Cerebellar nuclear complex (tissue), 1 donor: ENCODE measurements at places on chromosomes 7 and 10.

- no peak for DNase-seq
Measured at GRCh38 chr10:44357023-44357540, 27.8 kb downstream of the CXCL12 start.

GRCh38 chr7:128259131-128260061 is 18.3 kb downstream of the LEP start:
- DNase-seq, result no peak

DNA sequence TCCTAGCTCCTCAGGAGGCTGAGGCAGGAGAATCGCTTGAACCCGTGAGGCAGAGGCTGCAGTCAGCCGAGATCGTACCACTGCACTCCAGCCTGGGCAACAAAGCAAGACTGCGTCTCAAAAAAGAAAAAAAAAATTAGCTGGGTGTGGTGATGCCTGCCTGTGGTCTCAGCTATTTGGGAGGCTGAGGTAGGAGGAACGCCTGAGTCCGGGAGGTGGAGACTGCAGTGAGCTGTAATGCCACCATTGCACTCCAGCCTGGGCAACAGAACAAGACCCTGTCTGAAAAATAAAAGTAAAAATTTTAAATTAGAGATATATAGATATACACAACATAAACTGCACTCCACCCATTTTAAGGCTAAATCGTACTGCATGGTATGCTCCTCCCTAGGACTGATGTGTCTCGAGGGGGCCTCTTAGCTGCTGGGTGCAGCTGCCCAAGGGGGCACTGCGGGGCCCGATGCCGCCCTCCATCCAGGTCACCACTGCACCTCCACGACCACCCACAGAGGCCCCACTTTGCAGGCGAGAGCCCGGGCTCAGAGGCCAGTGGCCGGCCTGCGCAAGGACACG is 40.9 kb upstream of the FOXK1 start:
- DNase-seq, result no peak

DNA sequence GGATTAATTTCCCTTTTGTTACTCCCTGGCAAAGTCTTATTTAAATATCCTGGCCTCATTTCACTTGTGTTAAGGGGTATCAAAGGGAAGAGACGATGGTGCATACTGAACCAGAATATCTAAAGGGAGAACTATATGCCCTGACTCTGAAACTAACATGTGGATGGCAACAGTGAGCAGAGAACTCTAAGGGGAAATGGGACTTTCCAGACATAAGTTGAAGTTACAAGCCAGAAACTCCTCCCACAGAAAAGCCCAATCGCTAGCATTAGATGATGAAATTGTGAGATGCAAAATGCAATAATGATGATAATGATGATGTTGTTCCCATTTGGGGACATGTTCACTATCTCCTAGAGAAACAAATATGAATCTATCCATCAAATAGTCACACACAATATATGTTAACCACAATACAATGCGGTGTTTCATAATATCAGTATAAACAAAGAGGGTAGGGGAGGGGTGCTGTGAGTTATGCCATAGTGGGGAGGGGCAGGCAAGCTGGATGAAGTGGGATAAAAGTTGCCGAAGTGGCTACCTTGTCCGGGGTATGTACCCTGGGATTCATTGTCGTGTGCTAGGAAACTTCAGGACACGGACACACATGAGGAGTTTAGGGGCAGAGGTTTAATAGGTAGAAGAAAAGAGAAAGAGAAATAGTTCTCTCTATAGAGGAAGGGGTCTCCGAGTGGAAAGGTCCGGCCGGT is 37.1 kb downstream of the TMEM229A start:
- DNase-seq, result no peak

DNA sequence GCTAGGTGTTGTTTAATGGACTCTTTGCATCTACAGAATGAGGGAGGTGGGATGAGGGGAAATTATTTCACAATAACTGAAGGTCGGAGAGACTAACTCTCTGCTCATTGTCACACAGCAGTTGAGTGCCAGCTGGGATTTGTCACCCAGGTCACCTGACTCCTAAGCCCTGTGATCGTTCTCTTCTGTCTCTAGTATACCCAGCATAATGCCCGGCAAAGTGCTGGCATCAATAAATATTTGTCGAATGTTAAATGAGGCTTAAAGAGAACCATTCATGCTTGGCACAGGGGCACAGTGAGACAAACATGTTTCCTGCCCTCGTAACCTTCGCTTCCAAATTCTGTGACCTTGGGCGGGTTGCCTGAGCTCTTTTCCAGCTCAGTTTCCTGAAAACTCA is 70.8 kb downstream of the TCF7L2 start:
- no peak for DNase-seq

GRCh38 chr7:74149603-74150002 is 24.6 kb upstream of the EIF4H start:
- no peak for DNase-seq

DNA sequence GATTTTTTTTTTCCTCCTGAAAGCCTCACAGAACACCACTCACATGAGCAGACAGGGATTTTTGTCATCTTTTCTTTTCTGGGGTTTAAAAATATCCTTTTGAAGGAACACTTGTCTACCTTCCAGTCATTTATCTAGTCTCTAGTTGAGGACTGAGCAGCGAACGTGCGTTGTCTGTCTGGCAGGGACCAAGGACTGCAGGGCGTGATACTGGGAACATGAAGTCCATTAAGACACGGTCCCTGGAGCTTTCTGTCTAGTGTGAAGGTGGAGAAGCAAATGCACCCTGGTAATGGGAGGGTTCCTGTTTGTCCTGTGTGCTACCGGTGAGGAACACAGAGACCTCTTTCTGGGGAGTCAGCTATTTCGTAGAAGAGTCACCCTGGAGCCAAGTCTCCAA is 207.4 kb downstream of the TMEM178B start:
- no peak for DNase-seq

- DNase-seq, result no peak
Measured at GRCh38 chr7:155762655-155763054, 49.6 kb downstream of the SHH start.

DNA sequence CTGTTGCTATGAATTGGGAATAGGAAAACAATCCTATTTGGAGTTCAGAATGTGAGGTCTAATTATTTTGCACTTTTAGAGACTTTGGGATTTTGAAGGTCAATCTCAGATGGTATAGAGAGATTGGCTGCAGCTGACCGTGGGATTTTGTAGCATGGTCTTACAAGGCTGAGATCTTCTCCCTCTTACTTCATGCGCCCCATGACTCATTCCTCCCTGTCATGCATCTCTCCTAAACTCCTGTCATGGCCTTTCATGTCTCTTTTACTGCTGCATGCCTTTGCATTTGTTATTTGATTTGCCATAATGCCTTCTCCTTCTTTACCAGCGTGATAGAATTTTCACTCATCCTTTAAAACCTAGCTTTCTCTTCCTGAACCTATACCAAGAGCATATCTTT is 133.1 kb downstream of the BBS9 start:
- no peak for DNase-seq

GRCh38 chr7:3070908-3071307 is 27.2 kb upstream of the CARD11 start:
- no peak for DNase-seq

DNA sequence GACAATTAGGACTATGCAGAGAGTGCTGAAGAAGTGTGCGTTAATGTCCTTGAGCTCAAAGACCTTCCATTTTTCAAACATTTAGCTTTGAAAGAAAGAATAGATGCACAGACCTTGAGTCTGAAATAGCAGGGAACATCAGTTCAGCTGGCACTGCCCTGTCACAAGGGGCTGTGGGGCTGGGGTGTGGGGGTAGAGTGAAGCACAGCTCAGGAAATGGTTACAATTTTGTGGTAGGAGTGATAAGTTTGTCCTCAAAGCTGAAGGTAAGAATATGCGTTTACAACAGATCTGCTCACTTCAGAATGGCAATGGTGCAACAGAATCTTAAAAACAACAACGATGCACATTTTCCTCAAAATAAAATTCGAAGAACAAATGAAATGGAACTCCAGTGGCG is 33.6 kb downstream of the SMKR1 start:
- no peak for DNase-seq

DNA sequence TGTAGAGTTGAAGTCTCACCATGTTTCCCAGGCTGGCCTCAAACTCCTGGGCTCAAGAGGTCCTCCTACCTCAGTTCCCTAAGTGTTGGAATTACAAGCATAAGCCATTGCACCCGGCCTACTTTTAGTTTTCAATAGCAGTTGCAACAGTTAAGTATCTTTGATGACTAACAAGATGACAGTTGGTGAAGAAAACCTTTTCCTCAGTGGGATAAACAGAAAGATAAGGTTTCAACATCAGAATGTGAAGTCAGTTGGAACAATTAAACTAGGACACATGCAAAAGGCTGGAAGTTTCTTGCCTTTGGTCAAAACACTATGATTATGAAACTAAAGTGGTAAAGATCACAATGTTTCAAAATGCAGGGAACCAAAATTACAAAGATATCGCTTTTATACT is 169.2 kb downstream of the ZNF438 start:
- no peak for DNase-seq

DNA sequence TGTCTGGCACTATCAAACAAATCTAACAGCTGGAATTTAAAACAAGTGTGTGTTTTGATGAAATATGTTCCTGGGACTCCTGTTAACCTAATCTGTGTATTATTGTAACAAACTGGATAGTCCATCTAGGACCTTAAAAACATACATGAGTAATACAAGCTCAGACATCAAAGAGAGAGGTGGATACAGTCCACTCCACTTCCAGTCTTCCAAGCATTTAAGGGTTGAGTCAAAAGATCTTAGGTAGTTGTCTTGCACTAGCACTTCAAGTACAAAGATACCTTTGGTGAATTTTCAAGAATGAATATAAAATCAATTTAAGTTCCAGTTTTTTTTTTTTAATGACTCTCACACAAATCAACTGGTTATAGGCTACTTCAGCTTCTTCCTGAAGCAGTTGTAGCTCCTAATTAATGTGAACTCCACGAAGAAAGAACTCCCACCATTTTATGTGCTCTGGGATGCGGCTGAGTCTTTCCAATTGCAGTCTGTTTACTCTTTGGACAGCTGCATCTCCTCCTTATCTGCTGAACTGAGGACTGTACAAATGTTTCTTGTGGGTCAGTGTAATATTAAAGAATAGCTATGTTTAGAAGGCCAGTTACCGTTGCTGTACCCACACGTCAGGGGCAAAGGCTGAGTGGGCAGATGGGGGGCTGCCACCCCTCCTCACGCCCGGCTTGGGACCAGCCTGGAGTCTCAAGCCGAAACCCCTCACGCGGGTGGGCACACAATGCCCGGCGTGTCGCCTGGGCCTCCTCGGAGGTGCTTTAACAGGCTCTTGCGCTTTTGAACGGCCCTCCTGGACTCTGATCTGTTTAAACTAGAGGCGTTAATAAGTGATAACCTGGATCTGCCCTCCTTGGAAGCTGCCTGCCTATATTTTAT is 2.9 kb upstream of the IGF2BP3 start:
- no peak for DNase-seq

GRCh38 chr10:59362144-59362958 is at the start of gene FAM13C:
Gene FAM13C (minus strand): TSS chr10:59362549. CDS start chr10:59362460, 89 bp downstream.
- no peak for DNase-seq

- no peak for DNase-seq
Measured at GRCh38 chr7:106522696-106523095, 138.3 kb downstream of the CCDC71L start.
